ENCODE measurements at places on chromosomes 4 and X.
A peak's percentile ranks its signal among the peaks of the same experiment; 100 is the strongest.

- DNase-seq: peak; percentile 18
Observed at GRCh38 chrX:105190252-105190853, 30.1 kb downstream of the TEX13A start.

GRCh38 chr4:26197018-26197779, 123.6 kb upstream of the RBPJ start:
- peak; percentile 58 for DNase-seq

- no peak for DNase-seq
Observed at GRCh38 chr4:66034671-66035070, 364.4 kb upstream of the EPHA5 start.

GRCh38 chr4:92497141-92497540, 193.4 kb downstream of the GRID2 start:
- no peak for DNase-seq

GRCh38 chr4:8146157-8146556, 12.5 kb downstream of the ABLIM2 start:
- DNase-seq: no peak

DNA sequence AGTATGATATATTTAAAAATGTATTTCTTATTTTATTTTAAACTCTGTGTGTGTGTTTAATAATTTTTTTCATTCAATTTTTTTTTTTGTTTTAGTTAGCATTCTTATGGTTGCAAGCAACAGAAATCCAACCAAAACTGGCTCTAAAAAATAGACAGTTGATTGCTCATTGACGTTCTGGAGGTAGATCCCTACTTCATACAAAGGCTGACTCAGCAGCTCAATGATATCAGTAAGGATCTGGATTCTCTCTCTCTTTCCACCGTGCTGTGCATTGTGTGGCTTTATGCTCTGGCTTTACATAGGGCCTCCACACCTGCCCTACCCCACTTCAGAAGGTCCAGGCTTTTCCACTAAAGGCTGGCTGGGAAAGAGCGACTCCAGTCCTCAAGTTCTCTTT, 117.8 kb downstream of the UCHL1 start:
- DNase-seq: no peak

GRCh38 chr4:176919631-176920030, 126.9 kb upstream of the VEGFC start:
- DNase-seq: no peak
